ENCODE measurements at places on chromosomes 4 and X.

- no peak for DNase-seq
These were observed 33.4 kb downstream of the ADGRA3 start for GRCh38 chr4:22482250-22483127.

GRCh38 chrX:72126539-72127140 is 5.1 kb downstream of the RTL5 start:
- DNase-seq = peak; percentile 75

DNA sequence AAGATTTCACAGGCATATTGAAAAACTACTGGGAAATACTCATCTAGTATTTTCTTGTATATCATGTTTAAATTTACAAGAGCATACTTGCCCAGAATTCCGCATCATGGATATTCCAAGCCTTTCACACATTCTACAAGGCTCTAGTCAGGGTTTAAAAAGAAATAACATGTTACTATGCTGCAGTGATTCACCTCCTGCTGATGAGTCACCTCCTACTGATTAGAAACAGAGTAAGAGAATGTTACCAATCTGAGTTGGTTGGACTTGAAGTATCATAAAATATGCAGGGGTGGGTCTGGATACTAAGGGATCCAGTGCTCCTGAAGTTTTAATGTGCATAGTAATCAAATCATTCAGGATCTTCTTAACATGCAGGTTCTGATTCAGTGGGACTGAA is 192.0 kb upstream of the ANK2 start:
- no peak for DNase-seq

DNA sequence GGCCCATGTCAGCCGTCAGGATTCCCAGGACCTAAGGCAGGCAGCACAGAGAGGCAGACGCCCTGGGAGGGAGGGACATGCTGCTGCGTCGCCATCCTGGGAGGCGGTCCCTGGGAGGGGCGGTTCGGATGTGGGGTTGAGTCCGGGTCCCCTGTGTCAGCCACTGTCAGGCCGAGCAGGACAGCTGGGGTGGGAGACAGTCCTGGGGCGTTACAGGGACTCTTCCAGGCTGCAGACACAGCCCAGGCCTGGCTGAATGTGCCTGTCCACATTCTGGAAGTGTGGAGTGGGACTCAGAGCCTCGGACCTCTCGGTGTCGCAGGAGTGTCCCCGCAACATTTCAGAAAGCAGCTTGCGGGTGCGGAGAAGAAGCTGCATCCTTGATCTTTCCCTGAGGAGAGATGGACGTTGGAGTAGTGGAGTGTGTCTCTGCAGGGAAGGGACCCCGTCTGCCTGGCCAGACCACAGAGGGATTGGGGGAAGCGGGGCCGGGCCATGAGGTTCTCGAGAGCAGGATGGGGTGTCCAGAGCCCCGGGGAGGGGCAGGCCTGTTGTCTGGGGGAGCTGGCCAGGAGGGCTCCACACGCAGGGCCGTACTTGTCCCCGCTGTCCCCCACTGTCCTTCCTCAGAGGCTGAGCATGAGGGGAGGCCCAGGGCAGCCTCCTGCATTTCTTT is 6.1 kb downstream of the AKAP17A start:
- no peak for DNase-seq

GRCh38 chr4:140697709-140698560 is 58.2 kb downstream of the TBC1D9 start:
- no peak for DNase-seq

DNA sequence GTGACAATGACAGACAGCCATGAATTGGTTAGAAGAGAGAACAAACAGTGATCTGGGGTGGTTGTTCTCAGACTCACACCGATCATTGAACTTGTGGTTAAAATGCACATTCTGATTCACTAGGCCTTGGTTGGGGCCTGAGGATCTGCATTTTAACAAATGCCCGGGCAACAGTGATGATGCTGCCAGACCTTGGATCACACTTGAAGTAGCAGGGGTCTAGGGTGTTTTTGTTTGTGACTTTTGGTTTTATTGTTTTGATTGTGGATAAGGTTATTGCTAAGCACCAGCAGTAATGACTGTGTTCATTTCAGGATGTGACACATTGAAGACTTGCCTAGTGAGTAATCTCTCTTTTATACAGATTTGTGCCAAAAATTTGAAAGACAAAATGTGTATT is 36.5 kb downstream of the TXLNG start:
- DNase-seq = no peak

DNA sequence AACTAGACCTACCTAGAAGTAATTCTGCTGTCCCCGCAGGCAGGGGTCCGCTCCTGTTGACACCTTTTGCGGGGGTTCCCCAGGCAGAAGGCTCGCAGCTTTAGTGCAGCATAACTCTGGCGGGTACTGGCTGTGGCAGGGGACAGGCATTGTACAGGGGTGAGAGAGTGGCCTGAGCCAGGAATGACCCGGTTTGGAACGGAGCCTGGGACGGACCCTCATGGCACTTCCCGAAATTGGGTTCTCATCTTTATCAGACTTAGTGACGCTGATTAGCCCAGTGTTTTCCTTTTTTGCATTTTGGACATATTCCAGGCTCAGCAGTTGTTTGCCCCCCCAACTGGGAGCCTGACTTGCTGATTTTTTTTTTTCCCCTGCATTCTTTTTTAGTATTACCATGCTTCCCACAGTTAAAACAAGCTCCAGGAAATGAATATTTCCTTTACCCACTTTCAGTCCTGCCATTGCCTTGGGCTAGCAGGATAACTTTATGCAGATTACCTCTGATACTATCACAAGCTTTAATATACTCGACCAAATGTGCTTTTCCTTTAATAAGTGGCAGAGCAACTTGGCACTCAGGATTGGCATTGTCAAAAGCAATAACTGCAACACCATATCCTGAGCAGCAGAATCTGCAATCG is 55.8 kb upstream of the WDR1 start:
- DNase-seq = no peak

DNA sequence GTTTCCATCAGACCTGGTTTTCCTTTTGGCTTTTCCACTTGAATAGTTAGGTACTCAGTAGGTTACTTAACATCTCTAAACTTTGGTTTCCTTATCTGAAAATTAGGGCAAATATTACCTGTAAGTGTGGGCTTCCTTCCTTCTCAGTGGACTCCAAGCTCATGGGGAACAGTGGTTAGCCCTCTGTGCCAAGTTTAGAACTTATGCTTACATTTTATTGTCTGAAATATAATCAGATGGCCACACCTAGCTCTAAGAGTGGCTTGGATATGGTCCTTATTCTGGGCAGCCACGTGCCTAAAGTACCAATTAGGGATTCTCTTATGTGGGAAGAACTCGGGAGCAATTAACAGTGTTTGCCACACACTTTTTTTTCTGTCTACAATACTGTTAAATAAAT is 133.9 kb downstream of the UCHL1 start:
- DNase-seq = no peak

DNA sequence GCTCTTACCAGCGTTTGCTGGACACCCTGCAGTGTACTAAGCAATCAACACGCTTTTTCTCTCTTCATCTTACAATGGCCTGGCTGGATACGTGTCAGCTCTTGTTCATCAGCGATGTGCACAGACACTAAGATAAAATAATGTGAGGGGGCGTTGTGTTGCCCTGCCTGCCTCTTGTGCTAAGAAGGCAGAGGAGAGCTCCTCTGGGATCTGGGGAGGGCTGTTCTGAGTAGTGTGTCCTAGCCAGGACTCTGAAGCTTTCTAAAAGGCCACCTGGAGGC is 49.7 kb downstream of the NELFA start:
- DNase-seq = no peak

- no peak for DNase-seq
These were observed 202.0 kb downstream of the RRAGB start for GRCh38 chrX:55919367-55920221.

GRCh38 chr4:120517966-120518365 is 404.6 kb downstream of the PRDM5 start:
- no peak for DNase-seq

GRCh38 chr4:146585761-146586333 is 52.8 kb upstream of the POU4F2 start:
- no peak for DNase-seq

GRCh38 chrX:122622795-122623194 is 561.3 kb upstream of the GRIA3 start:
- DNase-seq = no peak

GRCh38 chr4:76381986-76382385 is 39.0 kb downstream of the CCDC158 start:
- no peak for DNase-seq

- no peak for DNase-seq
These were observed 12.8 kb downstream of the SLC25A43 start for GRCh38 chrX:119411959-119412358.

GRCh38 chr4:150999086-150999485 is 16.0 kb downstream of the LRBA start:
- no peak for DNase-seq

DNA sequence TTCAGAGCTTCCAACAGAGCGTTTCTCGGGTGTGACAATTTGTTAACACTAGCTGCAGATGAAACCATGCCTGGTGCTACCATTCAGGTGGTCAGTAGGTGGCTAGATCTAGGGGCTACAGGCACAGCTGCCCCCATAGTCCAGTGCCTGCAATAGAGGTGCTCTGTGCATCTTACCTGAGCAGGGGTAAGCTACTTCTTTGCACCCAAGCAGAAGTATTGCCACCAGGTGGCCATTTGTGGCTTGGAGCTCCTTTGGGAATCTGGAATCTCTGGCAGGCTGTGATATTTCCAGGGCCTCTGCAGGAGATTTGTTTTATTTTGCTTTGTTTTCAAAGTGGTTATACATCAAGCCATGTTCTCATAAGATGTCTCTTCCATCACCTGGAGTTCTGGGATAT is 170.7 kb upstream of the PUDP start:
- no peak for DNase-seq

DNA sequence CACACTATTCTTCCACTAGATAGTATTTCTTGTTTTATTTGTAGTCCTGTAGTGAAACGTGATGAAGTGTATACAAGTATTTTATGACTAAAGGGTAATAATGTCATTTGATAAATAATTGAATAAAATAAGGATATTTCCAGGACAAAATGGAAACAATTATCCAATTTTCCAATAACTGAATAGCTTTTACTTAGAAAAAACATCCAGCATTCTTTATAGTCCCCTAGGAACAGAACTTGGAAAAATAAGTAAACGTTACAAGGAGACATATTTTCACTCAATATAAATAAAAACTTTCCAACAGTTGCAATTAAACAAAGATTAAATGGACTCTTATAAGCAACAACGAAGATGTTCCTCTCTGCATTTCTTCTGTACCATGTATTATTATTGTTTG is 566.0 kb downstream of the TMA16 start:
- no peak for DNase-seq

GRCh38 chrX:71545364-71545763 is 12.5 kb downstream of the OGT start:
- no peak for DNase-seq

DNA sequence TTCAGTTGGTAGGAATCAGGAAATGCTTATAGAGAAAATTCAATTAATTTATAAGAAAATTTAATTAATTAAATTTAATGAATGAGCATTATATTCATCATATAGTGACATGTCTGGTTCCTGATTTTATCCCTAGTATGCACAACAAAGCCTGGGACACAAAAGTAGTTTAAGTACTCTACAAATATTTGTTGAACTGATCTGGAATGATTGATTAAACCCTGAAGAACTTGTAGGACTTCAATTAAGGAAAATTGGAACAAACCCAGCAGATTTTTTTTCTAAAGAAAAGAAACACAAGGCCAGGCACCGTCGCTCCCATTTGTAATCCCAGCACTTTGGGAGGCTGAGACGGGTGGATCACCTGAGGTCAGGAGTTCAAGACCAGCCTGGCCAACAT is 4.5 kb upstream of the APELA start:
- DNase-seq = no peak

- DNase-seq = no peak
These were observed 158.8 kb downstream of the ADGRA3 start for GRCh38 chr4:22356987-22357596.

DNA sequence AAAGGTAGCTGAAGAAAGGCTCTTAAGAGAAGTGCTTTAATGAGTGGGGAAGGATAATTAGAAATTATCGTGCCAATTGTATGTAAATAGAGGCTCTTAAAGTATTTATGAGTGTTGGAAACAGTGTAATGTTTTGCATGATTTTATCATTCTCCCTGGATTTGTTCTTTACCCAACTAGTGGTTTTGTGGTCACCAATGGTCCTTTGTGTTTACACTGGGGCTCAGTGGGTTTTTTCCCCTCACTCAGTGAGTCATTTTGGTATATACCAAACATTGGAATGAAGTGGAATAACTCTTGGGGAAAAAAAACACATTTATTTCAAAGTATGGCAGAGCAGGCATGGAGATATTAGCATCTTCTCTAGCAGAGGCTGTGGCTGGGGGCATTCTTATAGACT is 20.8 kb upstream of the LGI2 start:
- no peak for DNase-seq
